ENCODE measurements at places on chromosomes 5 and 9.

GRCh38 chr9:97900738-97901565 is 21.3 kb downstream of the TRMO start:
- peak; percentile 49 for DNase-seq

DNA sequence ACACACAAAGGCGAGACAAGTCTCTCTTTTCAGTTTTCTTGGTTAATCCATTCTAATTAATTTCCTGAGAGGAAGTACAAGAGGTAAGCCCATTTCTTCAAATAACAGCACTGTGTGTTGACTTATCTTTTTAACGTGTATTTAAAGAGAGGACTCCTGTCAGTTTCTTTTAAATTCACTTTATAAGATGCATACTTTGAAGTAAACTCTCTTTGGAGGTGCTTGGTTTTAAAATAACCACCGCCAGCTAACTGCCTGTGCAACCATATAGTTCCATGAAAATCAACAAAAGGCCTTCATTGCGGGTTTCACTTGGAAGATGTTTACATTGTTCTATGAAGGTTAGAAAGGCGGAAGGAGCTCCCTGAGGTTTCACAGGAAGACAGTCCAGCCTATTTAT is 13.1 kb upstream of the SERINC5 start:
- no peak for DNase-seq

DNA sequence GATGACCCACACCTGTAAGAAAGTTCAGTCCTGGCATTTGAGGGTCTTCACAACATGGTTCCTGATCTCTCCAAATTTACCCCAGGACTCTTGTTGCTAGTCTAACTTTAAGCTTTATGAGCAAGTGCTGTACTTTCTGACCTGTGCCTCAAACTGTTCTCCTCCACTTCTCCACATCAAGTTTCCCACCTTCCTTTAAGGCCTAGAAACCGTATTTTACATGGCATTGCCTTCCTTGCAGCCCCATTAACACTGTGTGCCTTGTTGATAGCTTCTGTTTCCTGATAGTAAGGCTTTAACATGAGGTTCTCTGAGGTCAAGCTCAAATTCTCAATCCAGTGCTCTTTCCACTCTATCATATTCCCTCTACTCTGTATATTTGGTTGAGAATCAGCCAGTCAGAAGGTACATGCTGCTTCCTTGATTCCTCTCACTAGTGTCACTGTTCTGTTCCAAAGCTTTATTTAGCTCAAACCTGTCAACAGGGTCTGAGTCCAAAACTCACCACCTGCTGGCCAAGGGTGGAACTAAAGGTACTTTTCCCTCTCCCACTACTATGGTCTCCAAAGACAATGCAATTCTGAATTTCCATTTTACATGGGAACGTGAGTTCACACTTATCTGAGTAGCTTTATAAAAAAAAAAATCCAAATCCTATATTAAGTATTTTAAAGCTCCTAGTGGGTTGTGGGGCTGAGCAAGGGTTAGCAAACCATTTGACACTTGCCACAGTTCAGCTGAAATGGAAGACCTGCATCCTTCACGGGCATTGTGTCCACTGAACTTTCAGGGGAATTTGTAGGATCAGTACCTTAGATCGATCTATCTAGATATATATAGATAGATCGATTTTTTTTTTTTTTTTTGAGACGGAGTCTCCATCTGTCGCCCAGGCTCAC is 21.1 kb downstream of the VCP start:
- peak; percentile 46 for DNase-seq

DNA sequence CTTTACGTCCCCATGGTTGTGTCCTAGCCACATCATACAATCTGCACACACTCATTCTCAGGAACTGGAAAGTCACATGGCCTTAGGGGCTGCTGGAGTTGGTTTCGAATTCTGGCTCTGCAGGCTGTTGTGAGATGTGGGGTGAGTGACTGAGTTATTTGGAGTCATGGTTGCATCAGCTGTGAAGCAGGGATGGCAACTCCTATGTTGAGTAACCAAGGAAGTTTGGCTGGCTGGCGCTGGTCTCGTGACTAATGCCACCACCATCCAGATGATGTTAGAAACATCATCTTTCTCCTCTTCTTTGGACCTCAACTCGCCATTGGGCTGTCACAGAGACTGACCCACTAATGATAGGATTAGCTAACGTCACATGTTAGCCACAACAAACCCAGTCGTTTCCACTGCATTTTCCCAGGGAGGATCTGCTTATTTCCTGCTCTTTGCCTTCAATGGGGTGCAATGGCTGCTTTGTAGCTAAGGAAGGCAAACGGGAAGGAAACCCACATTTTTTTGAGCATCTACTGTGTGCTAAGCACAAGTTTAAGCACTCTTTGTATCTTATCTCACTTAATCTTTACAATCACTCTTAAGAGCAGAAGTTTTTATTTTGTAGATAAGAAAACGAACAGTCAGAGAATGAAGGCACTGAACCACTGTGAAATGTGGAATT is 78.1 kb upstream of the UBTD2 start:
- peak; percentile 99 for DNase-seq

DNA sequence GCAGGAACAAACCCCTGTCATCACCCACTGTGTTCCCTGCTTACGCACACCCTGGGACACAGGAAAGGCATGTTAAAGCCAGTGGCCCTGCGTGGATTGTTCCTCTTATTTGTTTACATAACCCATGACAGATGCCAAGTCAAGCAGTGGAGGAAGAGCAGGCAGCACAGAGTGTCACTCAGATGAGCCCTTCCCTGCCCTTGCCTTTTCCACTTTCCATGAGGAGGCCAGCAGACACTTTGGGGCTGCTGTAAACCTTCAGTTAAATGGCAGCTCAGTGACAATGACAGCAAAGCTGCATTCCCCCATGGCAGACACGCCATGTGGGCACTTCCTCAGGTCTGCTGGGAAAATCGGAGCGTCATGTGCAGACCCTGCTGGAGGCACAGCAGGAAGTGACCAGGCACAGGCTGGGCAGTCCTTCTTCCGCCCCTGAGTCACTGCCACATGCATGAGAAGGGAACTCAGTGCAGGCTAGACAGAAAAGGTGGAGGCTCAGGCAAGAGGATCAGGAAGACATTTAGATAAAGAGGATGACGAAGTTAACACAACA is 216.8 kb upstream of the PIK3R1 start:
- DNase-seq = peak; percentile 41

DNA sequence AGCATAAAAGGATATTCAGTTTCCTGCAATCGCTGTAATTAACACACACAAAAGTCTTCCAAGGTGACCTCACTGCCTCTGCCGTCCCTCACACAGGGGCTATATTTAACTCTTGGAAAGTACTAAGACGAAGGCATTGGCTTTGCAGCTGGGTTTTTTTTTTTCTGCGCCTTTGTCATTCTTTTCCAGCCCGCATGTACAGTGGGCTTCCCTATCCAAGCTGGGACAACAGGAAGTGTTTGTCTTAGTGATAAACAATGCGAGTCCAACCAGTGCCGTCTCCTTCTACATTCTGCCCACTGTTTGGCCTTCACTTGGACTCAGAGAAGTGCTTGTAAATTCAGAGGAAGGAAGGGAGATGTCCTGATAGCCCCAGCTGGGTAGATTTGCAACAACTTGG is 17.6 kb downstream of the AFAP1L1 start:
- DNase-seq = no peak

GRCh38 chr5:151017897-151018296 is 2.5 kb upstream of the GPX3 start:
- DNase-seq = no peak

- peak; percentile 20 for DNase-seq
Measured at GRCh38 chr5:158203261-158203660, 344.3 kb upstream of the CLINT1 start.

- peak; percentile 45 for DNase-seq
Measured at GRCh38 chr5:174317256-174317894, 271.9 kb downstream of the NSG2 start.

DNA sequence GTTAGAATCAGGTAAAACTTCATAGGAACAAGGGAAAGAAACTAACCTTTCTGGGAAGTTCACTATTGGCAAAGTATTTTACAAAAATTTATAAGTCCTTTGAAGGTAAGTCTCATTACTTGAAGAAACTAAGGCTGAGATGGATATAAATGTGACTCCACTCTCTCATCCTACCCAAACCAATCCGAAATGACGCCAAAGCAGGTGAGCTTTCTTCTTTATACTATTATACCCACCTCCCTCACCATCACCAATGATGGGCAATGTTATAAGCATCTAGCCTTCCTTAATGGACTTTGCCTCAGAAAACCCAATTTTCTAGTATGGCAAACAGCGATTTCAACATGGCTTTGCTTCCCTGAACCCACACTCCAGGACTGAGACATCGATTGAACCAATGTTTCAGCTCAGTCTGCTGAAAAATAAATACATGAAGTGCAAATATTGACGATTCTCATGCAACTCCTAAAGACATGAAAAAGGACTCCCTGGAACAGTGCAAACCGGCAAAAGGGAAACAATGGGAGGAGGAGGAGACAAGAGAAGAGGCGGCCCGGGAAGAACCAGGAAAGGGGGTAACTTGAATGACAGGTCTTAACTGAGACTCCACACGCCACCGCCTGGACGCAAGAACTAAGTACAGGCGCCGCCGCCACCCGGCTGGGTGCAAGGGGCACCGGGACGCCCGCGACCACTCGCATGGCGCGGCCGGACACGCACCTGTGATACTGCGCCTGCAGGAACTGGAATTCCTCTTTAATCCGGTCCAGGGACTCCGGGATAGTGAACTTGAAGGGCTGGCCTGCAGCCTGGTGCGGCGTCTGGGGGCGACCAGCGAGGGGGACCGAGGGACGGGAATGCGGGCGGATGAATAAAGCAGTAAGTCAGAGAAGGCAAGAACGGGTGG is 2.5 kb downstream of the TLE1 start:
- peak; percentile 78 for DNase-seq

DNA sequence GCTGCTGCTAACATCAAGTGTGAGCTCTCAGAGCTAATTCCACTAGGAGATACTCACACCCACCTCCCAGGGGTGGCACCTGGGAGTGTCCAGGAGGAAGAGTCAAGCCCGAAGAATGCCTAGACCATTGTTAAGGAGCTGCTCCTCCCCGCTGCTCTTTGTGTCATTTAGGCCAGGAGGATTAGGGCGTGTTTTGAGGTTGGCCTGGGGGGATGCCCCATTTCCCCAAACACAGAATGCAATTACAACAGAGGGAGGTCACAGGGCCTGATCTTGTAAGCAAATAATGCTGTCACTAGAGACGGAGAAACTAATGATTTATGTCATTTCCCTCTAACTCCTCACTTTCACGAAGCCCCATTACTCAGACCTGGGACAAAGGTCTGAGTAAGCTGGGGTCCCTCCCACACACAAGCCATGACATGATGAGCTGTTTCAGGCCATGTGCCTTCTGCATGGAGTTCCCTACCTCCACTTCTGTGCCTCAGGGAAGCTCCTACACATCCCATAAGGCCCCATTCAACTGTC is 312.5 kb downstream of the ACTL7B start:
- DNase-seq = peak; percentile 63

DNA sequence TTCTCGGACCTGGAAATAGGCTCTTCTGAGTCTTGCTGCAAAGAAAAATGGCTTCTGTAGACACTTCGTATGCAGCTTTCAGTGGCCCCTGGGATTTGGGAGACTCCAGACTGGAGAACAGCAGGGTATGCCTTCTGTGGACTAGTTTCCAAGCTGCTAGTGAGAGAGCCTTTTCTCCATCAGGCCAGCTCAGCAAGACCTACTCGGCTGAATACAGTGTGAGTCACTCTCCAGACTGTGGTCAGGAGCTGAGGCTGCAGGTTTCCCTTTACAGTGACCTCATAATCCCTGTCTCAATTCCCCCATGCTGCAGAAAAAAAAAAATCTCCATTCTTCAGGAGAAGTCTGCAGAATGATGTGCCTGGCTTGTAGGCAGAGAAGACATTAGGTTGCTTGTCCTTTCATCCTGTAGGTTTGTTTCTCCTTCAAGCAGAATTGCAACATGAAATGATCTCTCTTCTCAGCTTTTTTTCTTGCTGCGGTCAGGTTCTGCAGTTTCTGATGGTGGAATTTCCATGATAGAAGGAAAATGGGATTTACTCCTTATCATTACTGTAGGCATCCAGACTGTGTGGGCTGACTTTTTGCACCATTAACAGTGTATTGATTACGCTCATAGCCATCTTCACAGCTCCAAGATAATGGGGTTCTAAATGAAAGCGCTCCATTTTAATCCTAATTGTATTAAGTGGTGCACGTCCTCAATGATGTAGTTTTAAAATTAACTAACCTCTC is 78.3 kb upstream of the TNFSF8 start:
- DNase-seq = peak; percentile 91

- DNase-seq = peak; percentile 44
Measured at GRCh38 chr5:151150471-151151262, 6.9 kb downstream of the ANXA6 start.

- no peak for DNase-seq
Measured at GRCh38 chr5:127010362-127010761, 20.0 kb downstream of the MARCHF3 start.

- DNase-seq = no peak
Measured at GRCh38 chr9:86452201-86452828, 98.1 kb upstream of the TUT7 start.

DNA sequence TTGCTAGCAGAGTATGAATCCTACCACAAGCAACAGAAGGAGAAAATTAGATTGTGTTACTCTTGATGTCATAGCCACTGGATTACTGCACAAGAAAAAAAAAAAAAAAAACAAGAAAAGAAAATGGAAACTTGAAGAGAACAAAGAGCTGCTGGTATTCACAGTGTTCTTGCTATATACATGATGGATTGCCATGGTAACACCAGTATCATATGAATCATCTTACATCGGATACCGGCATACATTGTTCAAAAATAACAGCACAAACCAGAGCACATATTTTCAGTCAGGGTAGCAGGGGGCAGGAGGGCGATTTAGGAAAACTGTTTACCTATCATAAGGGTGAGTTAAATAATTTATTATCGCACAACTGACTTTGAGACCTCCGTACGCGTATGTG is 472.9 kb downstream of the PDE4D start:
- DNase-seq = no peak

- no peak for DNase-seq
Measured at GRCh38 chr9:91415290-91415689, 8.3 kb downstream of the NFIL3 start.

DNA sequence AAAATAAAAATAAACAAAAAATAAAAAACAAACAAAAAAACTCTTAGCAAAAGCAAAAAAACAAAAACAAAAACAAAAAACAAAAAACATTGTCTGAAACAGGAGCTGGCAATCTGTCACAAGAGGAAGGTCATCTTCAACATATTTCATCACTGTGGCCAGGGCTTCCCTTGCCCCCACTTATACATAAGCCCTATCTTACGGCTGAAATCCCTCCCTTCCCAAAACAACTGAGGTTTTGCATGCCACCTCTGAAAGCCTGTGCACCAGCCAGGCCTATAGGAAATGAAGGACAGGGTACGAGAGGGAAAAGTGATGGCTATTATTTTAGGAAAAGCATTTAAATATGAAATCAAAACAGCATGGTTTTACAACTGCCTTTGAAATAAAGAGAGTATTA is 10.8 kb downstream of the MTMR12 start:
- DNase-seq = no peak

- no peak for DNase-seq
Measured at GRCh38 chr5:133455676-133456075, 156.7 kb downstream of the FSTL4 start.

DNA sequence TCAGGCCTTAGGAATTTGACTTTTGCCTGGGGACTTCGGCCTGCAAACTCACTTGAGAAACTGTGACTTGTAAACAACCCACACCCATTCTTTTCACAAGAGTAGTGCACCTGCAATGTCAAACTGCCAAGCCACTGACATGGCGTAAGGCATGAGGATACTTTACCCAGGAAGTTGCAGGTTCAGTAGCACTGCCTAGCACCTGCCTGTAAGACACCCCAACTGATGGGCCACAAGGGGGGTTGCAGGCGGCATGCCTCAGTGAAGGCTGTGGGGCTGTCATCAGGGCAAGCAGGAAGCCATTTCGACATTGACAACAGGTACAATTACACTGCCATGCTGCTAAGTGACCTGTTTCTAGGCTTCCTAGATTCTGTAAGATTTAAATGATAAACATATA is 41.3 kb upstream of the RASGEF1C start:
- no peak for DNase-seq
